ENCODE measurements at places on chromosomes 6 and 20. TPM values are rescaled to one million over a fixed set of nuclear protein-coding genes. Genes with fewer than 3 reads are reported as not detected.

- DNase-seq: no peak
Measured at GRCh38 chr6:3252369-3252768, 6.4 kb upstream of the PSMG4 start.

GRCh38 chr20:16699293-16699692 is 30.5 kb upstream of the SNRPB2 start:
- DNase-seq: no peak

DNA sequence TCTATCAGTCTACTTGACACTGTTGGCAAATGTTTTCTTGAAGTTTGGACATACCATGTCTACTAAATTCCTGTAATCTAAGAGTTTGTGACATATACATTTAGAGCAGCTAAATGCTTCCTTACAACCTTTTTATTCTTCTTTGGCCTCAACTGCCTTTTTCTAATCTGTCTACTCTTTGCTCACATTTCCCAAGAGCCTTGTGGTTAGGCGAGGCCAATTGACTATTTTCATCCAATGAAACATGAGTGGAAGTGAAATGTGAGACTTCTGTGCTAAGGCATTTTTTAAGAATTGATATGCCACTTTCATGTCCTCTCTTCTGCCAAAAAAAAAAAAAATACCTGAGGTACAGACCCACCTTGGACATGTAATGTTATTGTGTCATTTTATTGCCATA is 158.2 kb upstream of the MCHR2 start:
- no peak for DNase-seq

DNA sequence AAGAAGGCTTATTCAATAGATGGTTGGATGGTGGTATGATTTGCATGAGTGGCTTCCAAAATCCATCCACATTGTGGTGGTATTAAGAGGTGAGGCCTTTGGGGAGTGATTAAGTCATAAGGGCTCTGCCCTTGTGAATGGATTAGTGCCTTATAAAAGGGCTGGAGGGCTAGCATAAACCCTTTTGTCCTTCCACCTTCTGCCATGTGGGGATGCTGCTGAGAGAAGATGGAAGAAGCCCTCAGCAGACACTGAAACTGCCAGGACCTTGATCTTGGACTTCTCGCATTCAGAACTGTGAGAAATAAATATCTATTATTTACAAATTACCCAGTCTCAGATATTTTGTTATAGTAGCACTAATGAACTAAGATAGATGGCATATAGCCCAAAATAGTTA is 27.8 kb upstream of the SRPK1 start:
- no peak for DNase-seq

GRCh38 chr20:46741924-46742668 is 32.6 kb downstream of the SLC2A10 start:
- no peak for DNase-seq

DNA sequence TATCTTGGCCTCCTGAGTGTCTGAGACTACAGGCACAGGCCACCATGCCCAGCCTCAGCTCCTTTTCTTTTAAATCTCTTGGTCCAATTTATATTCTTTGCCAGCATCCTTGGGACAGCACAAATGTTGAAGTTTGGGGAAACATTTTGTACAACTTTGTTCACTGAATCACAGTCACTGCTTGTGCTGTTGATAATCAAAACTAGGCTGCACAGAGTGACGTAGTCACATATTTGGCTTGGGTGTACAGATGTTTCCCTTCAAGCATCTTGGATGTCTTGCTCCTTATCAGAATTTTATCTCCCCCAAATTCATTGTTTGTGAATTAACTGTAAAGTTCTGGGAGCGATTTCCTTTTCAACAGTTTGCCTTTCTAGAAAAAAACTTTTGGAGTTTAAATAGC is 17.9 kb downstream of the CARMIL1 start:
- DNase-seq: no peak

GRCh38 chr6:26594730-26595632 is 1.8 kb upstream of the ABT1 start:
- DNase-seq: no peak

GLP1R gene
- not detected for total RNA-seq

NR2E1 gene
- not detected for total RNA-seq

DEFB112 gene
- total RNA-seq: not detected

PRR3 gene
- total RNA-seq: 5.4 TPM
